ENCODE measurements at places on chromosomes 4 and X. TPM values are rescaled to one million over a fixed set of nuclear protein-coding genes. Genes with fewer than 3 reads are reported as not detected.

GRCh38 chrX:40966213-40966820, 118.9 kb upstream of the USP9X start:
- H3K36me3 ChIP-seq = no peaks in the 10 kb centered on the region
- no peak overlapping the region for H3K27ac ChIP-seq
- H3K4me1 ChIP-seq = no peaks in the 10 kb centered on the region
- no peak overlapping the region for H3K4me3 ChIP-seq
- DNase-seq = no peak

- peaks cover 34% of the 10 kb centered on the region for H3K4me1 ChIP-seq
- peak overlapping the region; percentile 83 for H3K27ac ChIP-seq
- DNase-seq = no peak
- peaks cover 32% of the 10 kb centered on the region for H3K36me3 ChIP-seq
These were observed 562 bp downstream of the AKAP17A start for GRCh38 chrX:1591863-1592469.

Gene RBMX
- 125 TPM for total RNA-seq

DNA sequence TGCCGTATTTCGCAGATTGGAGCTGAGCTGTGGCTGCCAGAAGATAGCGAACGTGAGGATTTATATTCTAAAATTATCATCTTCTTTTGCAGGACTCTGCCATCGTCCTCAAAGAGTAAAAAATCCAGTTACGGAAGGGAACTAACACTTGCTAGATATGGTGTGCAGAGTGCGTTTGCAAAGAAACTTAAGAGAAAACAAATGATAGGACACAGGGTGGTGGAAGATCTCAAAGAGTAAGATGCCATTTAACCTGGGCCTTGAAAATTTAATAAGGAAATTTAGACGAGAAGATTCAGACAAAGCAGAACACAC, 566 bp downstream of the LARP7 start:
- H3K27ac ChIP-seq = peak overlapping the region; percentile 93
- H3K4me3 ChIP-seq = peak overlapping the region; percentile 63
- no peaks in the 10 kb centered on the region for H3K27me3 ChIP-seq
- no peak for DNase-seq

Gene TXLNG
- 23.5 TPM for total RNA-seq

DNA sequence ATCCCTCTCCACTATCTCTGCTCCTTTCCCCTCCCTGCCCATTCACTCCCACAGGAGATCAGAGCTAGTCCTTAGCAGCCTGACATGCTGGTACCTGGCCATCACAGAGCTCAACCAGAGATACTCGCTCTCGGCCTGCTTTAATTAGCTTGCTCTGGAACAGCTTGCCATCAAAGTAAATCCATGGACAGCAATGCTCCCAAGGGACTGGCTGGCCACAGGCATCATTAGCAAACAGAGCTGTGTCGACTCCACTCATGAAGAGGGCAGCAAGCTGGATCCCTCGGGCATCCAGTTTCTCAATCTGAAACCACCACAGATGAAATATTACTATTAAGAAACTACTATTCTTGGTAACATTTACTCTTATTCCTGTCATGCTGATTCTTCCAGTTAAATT, 43.4 kb upstream of the PHF8 start:
- no peak overlapping the region for H3K27ac ChIP-seq
- H3K27me3 ChIP-seq = no peaks in the 10 kb centered on the region
- no peaks in the 10 kb centered on the region for H3K36me3 ChIP-seq
- DNase-seq = no peak
- no peak overlapping the region for H3K4me3 ChIP-seq

- H3K4me3 ChIP-seq = no peak overlapping the region
- H3K4me1 ChIP-seq = no peaks in the 10 kb centered on the region
- H3K36me3 ChIP-seq = no peaks in the 10 kb centered on the region
These were observed 115.4 kb upstream of the NDP start for GRCh38 chrX:44088510-44089144.

DNA sequence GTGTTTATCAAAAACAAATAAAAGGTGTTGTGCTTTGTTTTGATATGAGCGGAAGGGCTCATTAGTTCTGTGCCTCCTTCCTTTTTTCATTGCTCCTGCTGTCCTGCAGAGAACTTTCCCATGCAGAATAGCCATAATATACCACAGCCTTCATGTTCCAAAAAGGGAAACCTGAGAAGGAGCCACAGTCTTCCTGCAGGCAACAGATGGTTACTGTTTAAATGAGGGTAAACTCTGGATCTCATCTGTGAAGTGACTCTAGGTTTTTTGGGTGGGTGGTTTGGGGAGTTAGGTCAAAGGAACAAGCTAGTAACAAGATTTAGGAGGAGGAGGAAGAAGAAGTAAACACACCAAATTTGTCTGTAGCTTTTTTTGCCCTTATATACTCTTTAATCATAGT, 131.8 kb downstream of the BMPR1B start:
- no peaks in the 10 kb centered on the region for H3K36me3 ChIP-seq
- H3K4me1 ChIP-seq = no peaks in the 10 kb centered on the region
- no peak for DNase-seq

GRCh38 chr4:70714079-70714887, 7.5 kb upstream of the RUFY3 start:
- peak; percentile 43 for DNase-seq
- H3K4me1 ChIP-seq = peaks cover 35% of the 10 kb centered on the region
- no peaks in the 10 kb centered on the region for H3K36me3 ChIP-seq
- no peaks in the 10 kb centered on the region for H3K27me3 ChIP-seq

GRCh38 chr4:83932750-83933391, 397.0 kb downstream of the GPAT3 start:
- DNase-seq = no peak
- H3K36me3 ChIP-seq = no peaks in the 10 kb centered on the region
- H3K4me1 ChIP-seq = no peaks in the 10 kb centered on the region
- H3K27me3 ChIP-seq = no peaks in the 10 kb centered on the region

GRCh38 chr4:46730075-46730474, 179.0 kb downstream of the COX7B2 start:
- H3K27ac ChIP-seq = no peak overlapping the region
- H3K27me3 ChIP-seq = no peaks in the 10 kb centered on the region
- H3K36me3 ChIP-seq = no peaks in the 10 kb centered on the region
- H3K4me3 ChIP-seq = no peak overlapping the region
- DNase-seq = no peak
- no peaks in the 10 kb centered on the region for H3K4me1 ChIP-seq

GRCh38 chr4:113179996-113180395, 130.5 kb downstream of the ANK2 start:
- H3K36me3 ChIP-seq = no peaks in the 10 kb centered on the region
- H3K27ac ChIP-seq = no peak overlapping the region
- no peaks in the 10 kb centered on the region for H3K4me1 ChIP-seq
- no peak overlapping the region for H3K4me3 ChIP-seq
- DNase-seq = no peak

DNA sequence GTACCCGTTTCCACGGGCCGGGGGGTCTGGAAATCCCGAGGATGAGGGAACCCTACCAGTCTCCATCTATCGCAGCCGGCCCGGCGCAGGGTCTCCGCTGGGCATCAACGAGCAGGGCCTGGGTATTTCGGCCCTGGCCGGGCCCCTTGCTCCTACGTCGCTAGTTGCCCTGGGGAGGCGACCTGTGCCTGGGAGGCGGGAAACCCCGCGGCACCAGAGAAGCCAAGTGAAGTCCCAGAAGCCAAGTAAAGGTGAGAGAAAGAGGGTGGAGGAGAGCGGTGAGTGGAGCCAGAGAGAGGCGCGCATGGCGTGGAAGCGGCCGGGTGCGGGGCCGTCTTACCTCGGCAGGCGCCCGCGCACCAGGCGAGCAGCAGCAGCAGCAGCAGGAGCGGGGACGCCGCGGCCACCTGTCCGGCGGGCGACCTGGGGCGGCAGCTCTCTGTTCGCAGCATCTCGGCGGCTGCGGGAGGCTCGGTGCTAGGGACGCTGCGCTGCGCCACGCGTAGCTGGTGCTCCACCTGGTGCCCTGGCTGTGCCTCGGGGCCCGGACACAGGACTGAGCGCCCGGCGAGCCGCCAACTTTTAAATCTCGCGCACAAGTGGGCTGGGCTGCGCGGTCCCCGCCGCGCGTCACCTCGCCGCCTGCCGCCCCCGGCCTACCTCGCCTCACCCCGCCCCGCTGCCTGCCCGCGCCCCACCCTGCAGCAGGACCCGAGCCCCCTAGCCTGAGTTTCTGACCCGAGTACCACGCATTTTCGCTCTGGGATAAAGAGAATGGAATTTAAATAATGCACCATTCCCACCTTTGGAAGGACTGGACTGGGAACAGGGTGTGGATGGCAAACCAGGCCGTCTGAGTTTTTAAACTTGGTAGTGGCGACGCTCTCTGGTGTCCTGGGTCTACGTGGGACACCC, at the start of gene NMU:
TSS of gene NMU (minus strand) at position 558 of the 915 bp plus-strand sequence. CDS start at position 452, 106 bp downstream.
- no peaks in the 10 kb centered on the region for H3K36me3 ChIP-seq
- peaks cover 21% of the 10 kb centered on the region for H3K27me3 ChIP-seq
- H3K27ac ChIP-seq = no peak within 1 kb of the TSS
- DNase-seq = peak; percentile 90
- H3K4me1 ChIP-seq = peaks cover 17% of the 10 kb centered on the region

DNA sequence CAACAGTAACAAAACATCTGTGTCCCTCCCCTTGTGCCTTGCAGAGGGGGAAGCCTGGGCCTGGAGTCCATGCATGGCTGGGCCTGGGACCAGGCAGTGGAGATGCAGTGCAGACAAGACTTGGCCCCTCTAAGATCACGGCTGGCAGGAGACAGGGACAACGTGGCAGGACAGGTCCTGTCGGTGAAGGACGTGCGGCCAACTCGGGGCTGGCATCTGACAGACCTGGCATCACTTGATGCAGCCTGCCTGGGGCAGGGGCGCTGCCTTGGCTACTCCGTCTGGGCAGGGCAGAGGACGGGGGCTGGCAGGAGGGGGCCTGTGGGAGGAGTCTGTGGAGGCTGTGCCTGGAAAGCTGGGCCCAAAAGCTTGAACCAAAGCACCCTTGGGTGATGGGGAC, 112.1 kb downstream of the CPZ start:
- H3K4me3 ChIP-seq = no peak overlapping the region
- H3K36me3 ChIP-seq = no peaks in the 10 kb centered on the region
- DNase-seq = peak; percentile 8
- no peaks in the 10 kb centered on the region for H3K4me1 ChIP-seq

- DNase-seq = no peak
- H3K4me1 ChIP-seq = no peaks in the 10 kb centered on the region
- no peak overlapping the region for H3K27ac ChIP-seq
- no peaks in the 10 kb centered on the region for H3K36me3 ChIP-seq
- H3K4me3 ChIP-seq = no peak overlapping the region
- H3K27me3 ChIP-seq = no peaks in the 10 kb centered on the region
These were observed 1879.4 kb upstream of the TENM3 start for GRCh38 chr4:180363815-180364214.

Gene MAGEA10
- total RNA-seq = not detected

GRCh38 chrX:97050392-97050791, 166.7 kb downstream of the RPA4 start:
- DNase-seq = no peak
- H3K4me1 ChIP-seq = no peaks in the 10 kb centered on the region
- no peaks in the 10 kb centered on the region for H3K27me3 ChIP-seq
- H3K36me3 ChIP-seq = no peaks in the 10 kb centered on the region
- H3K4me3 ChIP-seq = no peak overlapping the region

GRCh38 chr4:40196724-40197281, at the start of gene RHOH:
Gene RHOH, plus strand, starts transcription at chr4:40197031. Its CDS starts 46,356 bp downstream, at chr4:40243387.
- H3K27ac ChIP-seq = peak within 1 kb of the TSS; percentile 16
- peak within 1 kb of the TSS; percentile 24 for H3K4me3 ChIP-seq
- no peak for DNase-seq
- no peaks in the 10 kb centered on the region for H3K4me1 ChIP-seq

DNA sequence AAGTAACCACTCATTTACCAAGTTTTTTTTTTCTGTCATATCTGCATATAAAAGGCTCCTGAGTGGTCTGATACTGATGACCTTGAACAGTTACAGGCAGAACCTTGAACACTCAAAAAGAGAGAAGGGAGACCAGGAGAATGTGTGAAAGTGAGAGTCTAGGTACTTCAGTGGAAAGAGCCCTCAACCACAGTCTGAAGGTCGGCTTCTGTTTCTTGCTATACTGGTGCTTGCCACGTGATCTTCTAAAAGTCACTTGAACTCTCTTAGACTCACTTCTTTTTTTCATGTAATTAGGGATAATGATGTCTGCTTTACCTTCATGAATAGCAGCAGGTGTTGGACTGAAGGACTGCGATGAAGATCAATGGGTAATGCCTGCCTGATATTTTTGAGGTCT, 22.8 kb downstream of the GABRB1 start:
- H3K4me3 ChIP-seq = no peak overlapping the region
- no peak overlapping the region for H3K27ac ChIP-seq
- no peak for DNase-seq
- H3K4me1 ChIP-seq = no peaks in the 10 kb centered on the region

Data from upper lobe of left lung (tissue), 6 donors.